ENCODE measurements at places on chromosomes 5 and 9. TPM values are rescaled to one million over a fixed set of nuclear protein-coding genes. Genes with fewer than 3 reads are reported as not detected.

Gene CORO2A
- 0.44 TPM for total RNA-seq

Gene OMD
- not detected for total RNA-seq

Gene CA9
- total RNA-seq: 8.6 TPM

Gene C5
- 8.0 TPM for total RNA-seq

Gene KCNV2
- not detected for total RNA-seq

Gene AGGF1
- 31.2 TPM for total RNA-seq

Gene GABRB2
- under 0.01 TPM for total RNA-seq

Gene QRFP
- not detected for total RNA-seq

Gene PKD2L2
- total RNA-seq: not detected

Gene RHOBTB3
- 220 TPM for total RNA-seq

Gene GFPT2
- total RNA-seq: 24.2 TPM

Gene RNF130
- 21.2 TPM for total RNA-seq

Gene LHX6
- under 0.01 TPM for total RNA-seq
